Suppressor macrophage treated with lipopolysaccharide for 1 hour (primary cell): ENCODE measurements at places on chromosomes 4 and X.
A peak's percentile ranks its signal among the peaks of the same experiment; 100 is the strongest.

DNA sequence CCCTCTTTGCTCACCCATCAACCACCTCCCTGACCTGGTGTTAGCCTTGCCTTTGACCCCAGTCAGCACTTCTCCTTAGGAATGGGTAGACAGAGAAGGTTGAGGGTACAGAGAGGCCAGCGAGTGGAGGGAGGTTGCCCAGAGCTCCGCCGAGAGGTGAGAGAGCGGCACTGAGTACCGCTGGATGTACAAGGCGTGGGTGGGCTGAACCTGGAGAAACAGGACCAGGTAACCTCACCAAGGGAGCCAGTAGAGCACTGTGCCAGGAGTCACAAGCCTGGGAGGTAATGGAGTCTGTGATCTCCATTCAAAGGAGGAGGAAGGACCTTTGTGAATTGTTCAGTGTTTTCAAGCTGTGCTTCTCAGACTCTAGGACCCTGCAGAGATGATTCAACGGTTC, 256.2 kb downstream of the EVC2 start:
- DNase-seq = no peak

DNA sequence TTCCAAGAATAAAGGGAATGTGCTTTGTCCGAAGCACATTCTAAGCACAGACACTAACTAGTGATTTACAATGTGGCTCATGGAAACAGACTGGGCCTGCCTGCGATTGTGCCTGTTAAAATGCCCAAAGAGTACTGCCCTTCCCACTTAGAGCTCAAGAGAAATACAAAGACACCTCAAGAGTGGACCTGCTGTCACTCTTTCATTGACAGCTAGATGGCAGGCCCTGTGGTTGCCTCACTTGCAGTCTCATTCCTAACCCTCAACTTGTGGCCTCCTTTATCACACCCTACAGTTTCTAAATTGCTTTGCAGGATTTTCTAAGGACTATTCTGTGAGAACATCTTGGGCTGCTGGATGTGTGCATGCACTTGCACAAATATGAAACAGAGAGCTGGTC, 331.0 kb upstream of the EMCN start:
- DNase-seq = no peak

DNA sequence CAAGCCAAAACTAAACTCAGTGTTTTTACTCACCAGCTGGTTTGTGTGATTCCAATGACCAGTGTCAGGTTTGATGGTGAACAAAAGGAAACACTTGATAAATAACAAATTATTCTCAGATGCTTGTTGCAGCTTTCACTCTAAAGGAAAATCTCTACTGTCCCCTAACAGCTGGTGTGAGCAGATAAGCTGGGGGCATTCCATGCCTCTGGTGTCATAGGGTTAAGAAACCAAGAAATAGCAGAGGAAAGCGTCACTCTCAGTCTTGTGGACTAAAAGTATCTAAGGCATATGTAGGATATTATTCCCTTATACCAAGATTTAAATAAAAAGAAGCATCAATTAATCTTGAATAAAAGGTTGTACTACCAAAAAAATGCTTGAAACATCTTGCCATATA, 24.3 kb downstream of the TRPC5 start:
- DNase-seq = no peak

DNA sequence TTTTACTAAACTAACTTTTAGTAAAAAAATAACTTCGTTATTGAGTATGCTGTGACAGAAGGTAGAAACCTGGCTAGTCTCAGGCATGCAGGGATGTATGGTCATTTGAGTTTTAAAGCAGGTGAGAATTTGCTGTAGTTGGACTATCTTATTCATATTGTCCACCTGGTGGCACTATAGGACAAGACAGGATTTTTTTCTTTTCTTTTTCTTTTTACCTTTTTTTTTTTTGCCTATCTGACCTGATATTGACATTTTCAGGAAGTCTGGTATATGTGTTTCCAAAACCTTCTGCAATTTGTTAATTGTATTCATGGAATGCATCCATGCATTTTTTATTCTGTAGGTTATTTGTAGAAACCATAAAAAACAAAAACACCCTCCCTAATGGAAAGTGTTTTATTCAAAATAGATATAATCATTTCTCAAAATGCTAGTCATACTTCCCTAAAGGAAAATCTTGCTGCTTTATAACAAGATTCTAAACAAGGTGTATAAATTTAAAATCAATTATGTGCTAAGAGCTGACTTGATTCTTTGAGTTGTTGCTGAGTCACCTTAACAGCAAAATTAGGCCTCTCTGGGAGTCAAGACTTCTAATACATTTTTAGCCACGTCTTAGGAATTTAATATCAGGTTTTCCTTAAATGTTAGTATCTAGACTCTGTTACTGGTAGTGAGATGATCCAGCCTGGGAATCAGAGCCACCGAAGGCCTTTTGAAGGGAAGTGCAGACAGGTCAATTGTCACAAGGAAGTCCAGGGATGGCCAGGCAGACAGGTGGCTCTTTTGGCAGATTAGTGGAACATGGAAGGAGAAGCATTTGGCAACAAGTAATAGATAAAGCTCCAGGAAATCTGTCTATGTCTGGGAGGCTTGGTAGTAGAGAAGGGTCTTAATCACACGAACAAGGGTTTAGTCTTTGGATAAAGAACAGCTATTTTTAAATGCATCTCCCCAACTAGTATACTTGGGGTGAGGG, 201.3 kb upstream of the GNPDA2 start:
- peak; percentile 1 for DNase-seq
